CD8-positive, alpha-beta T cell (primary cell): ENCODE measurements at places on chromosomes 7 and 10.

- DNase-seq: no peak
Observed at GRCh38 chr7:77202481-77202976, 2.9 kb upstream of the FGL2 start.

DNA sequence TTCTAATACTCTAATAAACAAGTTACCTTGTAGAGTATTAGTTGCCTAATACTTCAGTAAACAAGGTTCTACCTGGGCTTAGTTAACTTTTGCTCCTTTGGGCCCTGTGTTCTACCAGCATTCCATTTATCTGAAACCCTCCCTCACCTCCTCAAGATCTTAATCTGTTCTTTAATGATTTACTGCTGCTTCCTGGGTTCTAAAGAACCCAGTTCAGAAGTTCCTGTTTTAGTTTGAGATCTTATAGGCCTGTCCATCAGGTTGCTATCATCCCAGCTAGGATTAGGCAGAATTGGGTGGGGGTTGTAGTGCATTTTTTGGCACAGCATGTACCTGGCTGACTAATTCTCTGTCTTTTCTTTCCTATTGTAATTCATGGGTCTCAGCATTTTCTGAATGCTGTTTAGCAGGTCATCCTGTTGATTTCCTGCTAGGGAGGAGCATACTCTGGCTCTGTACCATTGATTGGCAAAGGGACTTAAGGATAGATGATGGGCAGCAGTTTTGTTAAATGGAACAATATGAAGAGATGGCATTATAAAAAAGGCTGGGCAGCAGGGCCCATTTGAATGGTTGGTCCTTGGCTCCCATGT is 53.7 kb upstream of the TMEM248 start:
- DNase-seq: no peak

DNA sequence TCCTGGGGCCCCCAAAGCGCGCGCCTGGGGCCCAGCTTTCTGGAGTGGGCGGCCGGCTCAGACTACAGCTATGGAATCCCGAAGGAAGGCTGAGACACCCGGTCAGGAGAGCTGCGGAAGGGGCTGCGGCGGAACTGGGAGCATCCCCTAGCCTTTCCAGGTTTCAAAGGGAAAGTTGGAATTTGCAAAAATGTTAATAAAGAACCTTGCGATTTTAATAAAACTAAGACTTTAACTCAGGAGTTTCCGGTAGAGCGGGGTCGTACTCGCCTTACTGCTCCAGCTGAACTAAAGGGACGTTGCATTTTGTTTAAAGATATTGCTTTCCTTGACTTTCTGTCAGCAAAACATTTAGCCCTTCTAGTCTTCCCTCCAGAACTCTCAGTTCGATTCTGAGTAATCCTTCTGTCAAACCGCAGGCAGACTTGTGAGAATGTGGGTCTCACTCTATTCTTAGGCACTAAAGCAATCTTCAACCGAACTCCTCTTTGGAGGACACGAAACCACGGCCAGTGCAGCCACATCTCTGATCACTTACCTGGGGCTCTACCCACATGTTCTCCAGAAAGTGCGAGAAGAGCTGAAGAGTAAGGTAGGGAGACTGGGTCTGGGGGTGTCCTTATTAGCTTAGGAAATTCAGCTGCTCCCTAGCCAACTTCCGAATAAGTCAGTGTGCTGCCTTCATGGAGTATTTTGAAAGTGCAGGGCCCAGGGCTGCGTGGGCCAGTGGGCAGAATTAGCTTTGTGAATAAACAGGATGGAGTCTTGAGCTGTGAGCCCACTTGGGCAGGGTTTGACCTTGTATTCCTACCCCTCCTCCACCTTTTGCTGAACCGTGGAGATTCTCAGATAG is 1.9 kb downstream of the CYP26A1 start:
- no peak for DNase-seq

DNA sequence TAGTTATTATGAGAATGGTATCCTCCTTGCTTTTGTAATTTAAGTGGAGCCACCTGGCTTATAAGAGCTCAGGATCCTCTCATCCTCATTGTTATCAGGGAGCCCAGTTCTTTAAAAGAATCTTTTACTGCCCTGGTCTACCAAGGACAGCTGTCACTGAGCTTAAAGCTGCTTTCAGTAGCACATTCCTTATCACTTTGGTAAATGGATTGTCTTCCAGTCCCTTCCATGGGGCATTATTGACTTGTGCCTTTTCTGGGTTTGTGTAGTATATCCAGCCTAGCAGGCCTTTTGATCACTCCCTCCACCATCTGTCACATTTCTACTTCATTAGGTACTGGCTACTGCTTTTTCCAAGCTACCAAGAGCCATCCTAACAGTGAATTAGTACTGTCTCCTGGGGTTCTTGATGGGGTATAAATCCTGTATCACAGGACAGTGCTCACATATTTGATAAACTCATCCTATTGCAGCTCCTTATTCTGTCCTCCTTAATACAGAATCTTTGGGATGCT is 208.9 kb downstream of the TMEM26 start:
- DNase-seq: no peak

GRCh38 chr7:149820622-149821190 is 17.5 kb upstream of the ZNF862 start:
- no peak for DNase-seq

GRCh38 chr10:44281662-44282061 is 103.2 kb downstream of the CXCL12 start:
- DNase-seq: no peak

- DNase-seq: no peak
Observed at GRCh38 chr7:110607050-110607857, 483.7 kb upstream of the LRRN3 start.

GRCh38 chr7:116455009-116455408 is 44.5 kb upstream of the CAV2 start:
- no peak for DNase-seq

DNA sequence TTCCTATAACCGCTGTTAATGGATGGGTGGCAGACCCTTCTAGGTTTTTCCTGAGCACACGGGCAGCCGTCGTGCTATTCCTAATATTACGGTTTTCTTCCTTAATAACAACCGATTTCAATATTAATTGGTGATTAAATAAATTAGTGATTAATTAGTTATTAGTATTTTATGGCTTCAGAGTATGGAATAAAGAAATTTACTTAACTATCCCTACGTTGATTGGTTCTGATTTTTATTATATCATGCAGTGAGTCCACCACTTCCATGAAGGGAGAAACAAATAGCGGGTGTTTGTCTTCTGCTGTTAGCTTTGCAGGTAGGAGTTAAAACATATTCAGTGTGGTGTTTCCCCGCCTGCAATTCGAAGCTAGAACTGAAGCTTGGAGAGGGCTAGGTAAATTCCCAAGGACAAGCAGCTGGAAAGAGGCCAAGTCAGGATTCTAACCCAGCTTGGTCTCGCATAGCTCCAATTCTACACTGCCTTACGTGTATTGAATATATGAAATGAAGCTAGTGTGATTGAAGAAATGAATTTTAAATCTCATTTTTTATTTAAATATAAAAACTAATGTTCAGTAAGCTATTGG is 928 bp upstream of the CSTF2T start:
- DNase-seq: no peak

DNA sequence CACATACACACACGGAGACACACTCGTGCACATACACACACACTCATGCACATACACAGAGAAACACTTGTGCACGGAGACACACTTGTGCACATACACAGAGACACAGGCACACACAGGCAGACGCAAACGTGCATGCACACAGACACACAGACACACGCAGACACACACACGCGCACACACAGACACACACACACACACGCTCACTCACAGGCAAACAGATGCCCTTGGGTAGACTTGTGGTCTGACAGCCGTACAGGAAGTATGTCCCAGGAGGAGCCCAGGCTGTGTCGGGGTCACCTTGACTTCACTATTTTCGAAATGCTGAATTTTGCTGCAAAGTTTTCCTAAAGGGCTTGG is 538.0 kb downstream of the DNAJB6 start:
- no peak for DNase-seq

- DNase-seq: no peak
Observed at GRCh38 chr7:27944643-27945042, 204.7 kb downstream of the TAX1BP1 start.

DNA sequence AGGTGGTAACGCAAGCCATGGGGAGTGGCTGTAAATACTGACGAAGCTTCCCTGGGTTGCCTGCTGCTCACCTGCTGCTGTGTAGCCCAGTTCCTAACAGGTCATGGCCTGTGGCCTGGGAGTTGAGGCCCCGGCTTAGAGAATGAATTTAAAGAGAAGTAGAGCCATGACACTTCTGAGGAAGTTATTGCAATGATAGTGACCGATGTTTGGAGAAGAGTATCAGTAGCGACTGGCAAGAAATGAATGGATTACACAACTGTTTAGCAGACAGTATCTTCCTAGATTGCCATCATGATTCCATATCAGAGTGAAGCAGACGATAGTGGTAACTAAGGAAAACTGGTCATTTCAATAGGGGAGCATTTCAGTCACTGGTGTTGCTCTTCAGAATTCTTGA is 249.6 kb downstream of the PLXDC2 start:
- no peak for DNase-seq

DNA sequence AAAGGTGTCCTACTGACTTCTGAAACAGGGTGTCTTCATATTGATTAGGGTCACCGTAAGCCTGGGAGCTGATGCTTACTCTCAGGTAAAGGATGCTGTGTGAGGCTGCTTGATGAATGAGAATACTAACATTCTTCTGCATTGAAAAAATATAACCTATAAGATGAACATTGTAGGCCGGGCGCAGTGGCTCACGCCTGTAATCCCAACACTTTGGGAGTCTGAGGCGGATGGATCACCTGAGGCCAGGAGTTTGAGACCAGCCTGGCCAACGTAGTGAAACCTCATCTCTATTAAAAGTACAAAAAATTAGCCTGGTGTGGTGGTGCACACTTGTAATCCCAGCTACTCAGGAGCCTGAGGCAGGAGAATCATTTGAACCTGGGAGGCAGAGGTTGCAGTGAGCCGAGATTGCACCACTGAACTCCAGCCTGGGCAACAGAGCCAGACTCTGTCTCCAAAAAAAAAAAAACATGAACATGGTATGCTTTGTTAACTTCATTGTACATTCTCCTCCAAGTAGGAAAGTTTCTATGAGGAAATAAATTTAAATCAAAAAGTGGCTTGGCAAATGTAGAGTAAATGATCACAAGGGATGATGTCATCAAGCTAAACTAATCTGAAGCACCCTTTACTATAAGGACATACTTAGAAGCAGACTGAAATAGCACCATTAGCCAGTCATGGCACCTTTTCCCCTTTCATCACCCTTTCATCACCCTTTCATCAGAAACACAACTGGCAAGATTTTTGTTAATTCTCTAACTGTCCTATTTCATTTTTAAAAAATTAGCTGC is 1.5 kb upstream of the BRAF start:
- DNase-seq: no peak

DNA sequence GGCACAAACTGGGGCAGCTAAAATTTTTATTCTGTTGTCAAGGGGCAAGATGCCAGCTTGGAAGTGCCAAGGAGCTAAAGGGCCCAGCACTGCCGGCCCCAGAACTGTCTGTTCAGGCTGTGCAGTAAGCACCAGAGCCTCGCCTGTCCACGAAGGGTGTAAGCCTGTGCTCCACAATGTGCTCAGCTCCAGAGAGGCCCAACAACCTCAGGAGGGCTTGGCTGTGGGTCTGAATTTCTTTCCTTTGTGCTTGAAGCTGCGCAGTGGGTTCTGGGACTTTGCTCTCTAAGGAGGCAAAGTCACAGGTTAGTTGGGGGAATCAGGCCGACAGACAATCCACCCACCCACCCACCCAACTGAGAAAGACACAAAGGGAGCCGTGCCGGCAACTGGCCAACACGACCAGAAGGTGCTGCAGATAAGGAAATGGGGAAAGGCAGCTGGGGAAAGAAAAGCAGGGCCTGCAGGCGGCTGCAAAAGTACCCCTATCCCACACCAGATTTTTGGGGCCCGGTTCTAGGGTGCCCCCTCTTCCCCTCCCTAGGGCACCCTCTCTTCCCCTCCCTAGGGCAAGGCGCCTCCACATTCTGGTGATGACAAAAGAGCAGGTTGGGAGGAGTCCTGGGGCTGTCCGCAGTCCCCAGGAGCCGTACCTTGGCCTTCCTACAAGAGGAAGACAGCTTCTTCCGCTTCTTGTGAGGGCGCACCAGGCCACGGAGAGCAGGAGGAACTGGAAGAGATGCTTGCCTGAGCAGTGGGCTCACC is 7.7 kb downstream of the DDX56 start:
- no peak for DNase-seq

DNA sequence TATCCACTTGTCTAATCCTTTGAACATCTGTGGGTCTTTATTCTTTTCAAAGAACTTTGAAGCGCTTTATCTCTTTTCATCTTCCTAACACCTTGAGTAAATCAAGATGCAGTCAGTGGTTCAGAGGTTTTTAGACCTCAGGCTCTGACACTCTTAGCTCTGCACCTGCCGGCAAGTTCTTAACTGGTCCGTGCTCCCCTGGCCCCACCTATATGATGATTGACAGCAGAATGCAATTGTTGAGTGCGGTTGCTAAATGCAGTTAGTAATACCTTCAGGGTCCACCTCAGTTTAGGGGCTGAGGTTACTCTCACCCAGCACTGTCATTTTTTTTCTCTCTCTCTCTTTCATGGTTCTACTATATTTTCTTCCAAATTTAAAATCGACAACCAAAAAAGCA is 854.2 kb upstream of the AUTS2 start:
- DNase-seq: no peak

- DNase-seq: no peak
Observed at GRCh38 chr7:150953061-150953997, 24.8 kb downstream of the KCNH2 start.

DNA sequence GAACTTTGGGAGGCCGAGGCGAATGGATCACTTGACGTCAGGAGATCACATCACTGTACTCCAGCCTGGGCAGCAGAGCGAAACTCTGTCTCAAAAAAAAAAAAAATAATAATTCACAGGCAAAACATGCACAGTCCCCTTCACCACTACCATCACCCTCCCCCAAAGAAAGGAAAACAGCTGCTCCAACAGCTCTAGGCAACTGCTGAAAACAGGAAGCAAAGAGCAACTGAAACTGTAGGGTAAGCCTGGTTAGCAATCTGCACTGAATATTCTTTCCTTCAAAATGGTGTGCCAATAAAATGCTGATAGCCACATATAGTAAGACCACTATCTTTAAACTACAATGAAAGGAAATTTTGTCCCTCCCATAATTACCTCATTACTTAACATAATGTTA is 11.8 kb downstream of the NT5C2 start:
- DNase-seq: no peak

DNA sequence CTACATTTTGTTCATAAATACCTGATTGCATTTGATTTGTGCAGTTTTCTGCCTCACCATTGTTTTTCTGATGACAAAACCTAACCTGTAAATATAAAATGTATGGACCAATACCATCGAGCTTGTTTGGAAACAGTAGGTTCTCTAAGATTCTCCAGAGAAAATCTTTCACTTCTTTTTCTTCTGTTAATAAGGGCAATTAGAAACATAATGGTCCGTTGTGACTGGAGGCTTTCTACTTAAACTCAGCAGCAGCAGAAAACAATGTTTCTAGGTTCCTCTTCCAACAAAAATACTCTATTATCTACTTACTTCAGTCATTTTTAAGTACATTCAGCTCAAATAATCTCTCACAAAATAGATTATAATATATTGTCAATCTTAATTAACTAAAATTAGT is 601.5 kb downstream of the PHTF2 start:
- DNase-seq: no peak

- DNase-seq: no peak
Observed at GRCh38 chr10:43852149-43852548, 203.5 kb upstream of the ZNF32 start.
